ENCODE measurements at places on chromosomes 3 and 15. TPM values are rescaled to one million over a fixed set of nuclear protein-coding genes. Genes with fewer than 3 reads are reported as not detected.

GRCh38 chr15:93300796-93301195, 211.8 kb upstream of the RGMA start:
- DNase-seq = no peak

- no peak for DNase-seq
Observed at GRCh38 chr15:94015324-94015723, 216.0 kb upstream of the MCTP2 start.

- no peak for DNase-seq
Observed at GRCh38 chr3:29514912-29515311, 234.0 kb downstream of the RBMS3 start.

Gene LARP6
- 0.12 TPM for total RNA-seq

DNA sequence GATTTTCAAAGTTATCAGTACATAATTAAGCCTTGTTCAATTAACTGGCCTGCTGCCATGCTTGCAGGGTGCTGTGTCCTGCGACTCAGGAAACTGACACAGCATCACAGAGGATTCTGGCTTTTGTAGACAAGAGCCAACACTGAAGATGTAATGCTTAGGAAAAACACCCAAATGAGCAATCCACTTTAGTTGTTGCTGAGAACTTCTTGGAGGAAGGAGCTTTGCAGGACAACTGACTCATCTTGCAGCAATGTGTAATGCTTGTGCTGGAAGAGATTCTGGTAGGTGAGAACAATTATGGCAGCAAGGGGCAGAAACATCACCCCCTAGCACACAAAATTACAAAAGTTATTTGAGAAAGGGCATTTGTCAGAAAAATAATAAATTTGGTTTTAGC, 67.6 kb downstream of the NLGN1 start:
- DNase-seq = no peak

Gene WDR72
- total RNA-seq = not detected

Gene LIPH
- not detected for total RNA-seq

DNA sequence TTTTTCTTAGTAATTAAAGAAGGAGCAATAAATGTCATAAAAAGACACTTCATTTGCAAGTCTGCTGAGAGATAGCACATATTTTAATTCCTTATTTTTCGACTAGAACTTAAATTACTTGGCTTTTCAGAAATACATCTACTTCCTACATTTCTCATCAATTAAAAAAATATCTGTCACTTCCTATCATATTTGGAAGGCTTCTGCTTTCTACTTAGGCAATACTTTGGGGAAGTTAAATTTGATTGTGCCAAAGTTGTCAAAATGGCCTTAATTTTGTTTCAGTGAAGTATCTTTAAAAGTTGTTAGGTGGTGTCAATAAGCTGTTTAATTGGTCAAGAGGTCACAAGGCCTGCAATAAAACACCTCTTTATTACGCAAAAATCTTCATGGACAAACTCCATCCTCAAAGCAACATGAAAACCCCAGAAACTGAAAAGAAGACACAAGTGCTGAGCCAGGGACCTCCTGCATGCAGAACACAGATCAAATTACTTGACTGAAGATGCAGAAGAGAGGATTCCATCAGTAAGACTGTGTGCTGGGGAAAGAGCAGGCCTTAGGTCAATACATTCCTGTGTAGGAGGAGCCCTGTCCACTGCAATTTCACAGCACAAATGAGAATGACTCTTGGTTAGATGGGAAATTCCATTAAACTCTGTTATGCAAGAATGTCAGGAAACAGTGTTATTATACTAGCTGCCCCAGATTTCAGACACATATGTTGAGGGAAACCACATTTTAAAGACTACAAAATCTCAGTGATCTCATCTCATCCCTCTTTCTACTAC, 48.0 kb upstream of the FSTL1 start:
- DNase-seq = no peak

DNA sequence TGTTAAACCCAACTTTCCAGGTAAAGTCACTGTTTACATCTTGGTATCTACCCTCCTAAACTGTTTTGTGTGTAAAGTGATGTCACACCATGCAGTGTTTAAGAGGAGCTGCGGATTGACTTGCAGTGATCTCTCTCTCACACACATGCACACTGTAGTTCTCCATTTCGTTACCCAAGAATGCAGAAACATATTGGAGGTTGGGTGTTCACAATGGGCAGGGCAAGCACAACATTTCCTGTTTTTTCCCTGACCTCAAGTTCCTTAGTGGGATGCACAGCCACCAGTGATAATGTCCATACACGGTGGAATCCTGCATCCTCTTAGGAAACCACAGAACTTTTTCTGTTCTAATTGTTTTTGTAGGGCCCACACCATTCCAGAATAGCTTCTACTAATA, 85.3 kb upstream of the CFAP20DC start:
- no peak for DNase-seq

DNA sequence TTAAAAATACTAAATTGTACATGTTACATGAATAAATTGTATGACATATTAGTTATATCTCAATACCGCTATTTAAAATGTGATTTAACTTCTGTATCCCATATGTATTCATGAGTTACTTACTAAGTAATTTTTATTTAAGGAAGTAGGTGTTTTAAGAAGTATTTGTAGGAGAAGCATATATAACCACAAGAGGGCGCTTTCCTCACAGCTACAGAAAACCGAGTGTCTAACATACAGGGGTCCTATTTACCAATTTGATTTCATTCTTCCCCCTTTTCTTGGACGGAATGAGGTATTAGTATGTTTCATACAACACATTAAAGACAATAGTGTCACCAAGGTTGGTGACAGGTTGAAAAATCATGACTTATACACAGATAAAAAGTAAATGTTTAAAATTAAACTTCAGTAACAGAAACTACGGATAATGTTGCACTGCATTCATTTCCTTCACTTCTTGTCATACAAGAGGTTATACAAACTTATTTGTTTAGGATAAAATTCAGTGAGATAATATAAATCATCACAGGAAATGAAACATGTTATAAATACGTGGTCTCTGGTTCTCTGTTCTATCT, 253.6 kb downstream of the MAGI1 start:
- no peak for DNase-seq

Data from activated naive CD8-positive, alpha-beta T cell treated with anti-CD3 and anti-CD28 coated beads for 36 hours (primary cell).